ENCODE measurements at places on chromosomes 7 and 10.

DNA sequence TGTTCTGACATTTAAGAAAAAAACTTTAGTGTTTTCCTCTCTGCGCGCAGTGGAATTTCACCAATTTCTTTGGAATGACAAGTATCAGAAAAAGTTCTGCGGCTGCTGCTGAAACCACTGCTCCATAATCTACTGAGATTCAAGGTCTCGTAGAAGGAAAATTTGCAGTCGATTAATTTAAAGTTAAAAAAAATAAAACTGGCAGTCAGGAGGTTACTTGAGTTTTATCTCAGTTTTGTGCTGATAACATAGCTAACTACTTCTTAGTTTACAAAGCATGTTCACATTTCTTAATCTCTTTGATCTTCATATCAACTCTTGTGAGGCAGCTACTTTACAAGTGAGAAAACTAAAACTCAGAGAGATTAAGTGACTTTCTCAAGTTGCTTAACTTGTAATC lies 18.2 kb upstream of the CALD1 start:
- no peak for DNase-seq

DNA sequence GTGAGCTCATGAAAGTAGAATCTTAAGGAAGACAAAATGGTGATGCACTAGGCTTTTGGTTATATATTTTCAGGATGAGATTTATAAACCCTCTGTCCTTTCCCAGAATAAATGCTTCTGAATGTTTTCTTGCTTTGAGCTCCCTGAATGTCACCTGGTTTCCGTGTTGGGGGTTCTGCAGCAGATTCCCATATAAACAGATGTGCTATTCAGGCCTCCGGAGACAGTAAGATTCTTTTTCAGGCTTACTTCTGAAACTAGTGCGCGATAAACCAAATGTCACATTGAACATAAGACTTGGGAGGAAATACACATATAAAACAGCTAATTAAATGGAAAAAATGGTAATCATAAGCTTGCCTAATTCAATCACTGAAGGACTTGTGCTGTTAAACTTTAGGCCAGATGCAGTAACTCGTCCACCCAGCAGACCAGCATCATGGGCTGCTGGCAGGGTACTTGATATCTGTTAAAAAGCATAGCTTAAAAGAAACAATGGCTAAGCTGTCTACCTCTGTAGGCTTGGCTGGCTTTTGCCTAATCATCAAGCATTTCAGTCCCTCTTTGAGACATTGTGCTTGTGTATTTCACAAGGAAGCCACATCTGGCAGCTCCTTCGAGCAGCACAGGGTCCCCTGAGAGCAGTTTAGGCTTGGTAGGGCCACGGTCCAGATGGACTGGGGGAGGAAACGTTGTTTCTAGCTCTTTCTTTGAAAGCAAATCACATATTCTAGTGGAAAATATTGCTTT lies 281.2 kb upstream of the KIAA1217 start:
- DNase-seq = no peak

GRCh38 chr10:58733436-58733835 lies 220.8 kb downstream of the BICC1 start:
- no peak for DNase-seq

GRCh38 chr7:81165070-81165469 lies 246.2 kb upstream of the SEMA3C start:
- DNase-seq = no peak

DNA sequence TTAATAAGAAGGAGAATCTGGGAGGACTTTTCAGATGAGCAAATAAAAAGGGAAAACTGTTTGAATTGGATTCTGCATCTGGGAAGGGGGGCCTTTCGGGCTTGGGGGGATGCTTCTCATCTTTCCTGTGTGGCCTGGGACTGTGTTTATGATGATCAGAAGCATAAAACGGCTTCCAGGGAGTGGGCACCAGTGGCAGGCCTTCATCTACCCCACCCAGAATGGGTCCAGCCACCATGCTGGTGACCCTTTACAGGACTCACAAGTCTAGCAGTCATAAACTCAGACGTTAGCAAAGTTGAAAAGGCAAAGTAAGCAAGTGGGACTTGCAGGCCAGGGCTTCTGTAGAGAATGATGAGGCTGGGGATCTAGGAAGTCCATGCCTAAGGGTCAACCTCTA lies 198.3 kb upstream of the ZMIZ1 start:
- DNase-seq = no peak

GRCh38 chr7:75652788-75653187 lies 86.0 kb downstream of the HIP1 start:
- DNase-seq = no peak

GRCh38 chr7:35348611-35349400 lies 94.9 kb upstream of the TBX20 start:
- no peak for DNase-seq

- no peak for DNase-seq
Observed at GRCh38 chr10:117544711-117545140, 2.2 kb downstream of the EMX2 start.

DNA sequence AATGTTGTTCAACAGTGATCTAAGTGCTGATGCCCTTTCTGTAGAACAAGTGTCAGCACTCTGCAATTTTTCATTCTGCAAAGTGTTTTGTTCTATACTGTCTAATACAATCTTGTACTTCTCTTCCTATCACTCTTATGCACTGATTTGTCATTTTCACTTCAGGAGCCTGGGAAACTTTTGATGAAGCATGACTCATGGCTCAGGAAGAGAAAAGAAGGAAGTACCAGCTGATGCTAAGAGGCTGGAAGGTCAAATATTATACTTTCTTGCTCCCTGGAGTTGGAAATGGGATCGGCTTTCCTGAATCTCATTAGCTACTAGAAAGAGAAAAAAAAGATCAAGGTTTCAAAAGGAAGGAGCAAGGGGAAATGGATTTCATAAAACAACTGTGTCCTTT lies 45.8 kb downstream of the DGKI start:
- DNase-seq = no peak

GRCh38 chr10:50431791-50432190 lies 180.5 kb upstream of the ASAH2 start:
- DNase-seq = no peak

DNA sequence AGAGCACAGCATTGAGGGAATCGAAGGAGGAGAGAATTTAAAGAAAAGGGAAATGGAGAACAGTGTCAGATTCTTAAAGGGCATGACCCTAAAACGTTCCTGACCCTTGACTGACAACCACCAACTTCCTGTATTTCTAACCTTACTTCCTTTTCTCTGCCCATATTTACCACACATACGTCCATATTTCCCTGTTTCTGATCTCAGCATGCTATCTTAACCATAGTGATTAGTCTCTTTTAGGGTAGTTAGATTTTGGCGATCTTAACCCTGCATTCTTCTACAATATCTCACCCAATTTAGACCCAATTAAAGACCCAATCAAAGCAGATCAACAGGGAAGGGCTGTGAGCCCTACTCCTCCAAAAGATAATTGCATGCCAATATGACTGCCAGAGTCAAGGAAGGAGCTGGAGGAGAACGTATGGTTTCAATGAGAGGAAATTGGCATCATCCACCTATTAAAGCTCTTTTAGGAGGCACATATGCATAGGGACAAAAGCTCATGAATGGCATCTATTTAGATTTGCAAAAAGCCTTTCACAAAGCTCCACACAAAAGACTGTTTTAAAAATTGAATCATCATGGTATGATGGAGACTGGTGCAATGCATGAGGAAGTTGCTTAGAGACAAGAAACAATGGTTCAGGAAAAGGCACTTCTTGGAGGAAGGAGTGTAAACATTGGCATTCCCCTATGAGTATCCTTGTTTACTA lies 49.0 kb upstream of the ARHGAP12 start:
- no peak for DNase-seq

GRCh38 chr10:110967645-110968044 lies 48.2 kb downstream of the SHOC2 start:
- DNase-seq = no peak

DNA sequence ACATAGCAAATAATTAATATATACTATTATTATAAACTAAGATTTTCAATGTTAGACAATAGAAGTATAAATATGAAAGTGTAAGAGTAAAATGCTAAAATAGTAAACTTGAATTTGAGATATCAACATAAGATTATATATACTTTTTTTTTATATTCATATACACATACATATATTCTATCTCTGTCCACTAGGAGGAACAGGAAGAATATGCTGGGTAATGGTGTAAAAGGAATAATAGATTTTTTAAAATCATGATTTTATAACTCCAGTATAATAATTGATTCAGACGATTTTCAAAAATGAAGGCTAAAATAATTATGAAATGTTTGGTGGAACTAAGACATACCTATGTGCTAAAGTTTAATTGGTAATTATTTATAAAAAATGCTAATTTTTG lies 37.7 kb downstream of the AGMO start:
- no peak for DNase-seq

GRCh38 chr10:64518456-64518855 lies 997.3 kb downstream of the REEP3 start:
- no peak for DNase-seq

DNA sequence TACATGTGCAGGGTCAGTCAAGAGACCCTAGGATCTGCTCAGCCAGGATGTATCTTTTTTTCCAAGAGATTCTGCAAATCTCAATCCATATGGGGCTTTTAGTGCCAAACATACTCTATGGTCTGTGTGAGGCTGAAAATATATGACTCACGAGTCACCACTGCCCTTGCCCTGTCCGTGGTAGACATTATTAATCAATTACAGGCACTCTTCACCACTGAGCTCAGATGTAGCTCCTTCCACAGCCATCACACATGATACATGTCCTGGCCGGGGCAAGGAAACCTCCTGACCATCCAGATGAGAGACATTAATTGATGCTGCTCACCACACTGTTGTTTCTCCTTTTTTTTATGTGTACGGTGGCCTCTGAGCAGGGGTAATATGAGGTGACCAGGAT lies 90.2 kb upstream of the RET start:
- DNase-seq = no peak

DNA sequence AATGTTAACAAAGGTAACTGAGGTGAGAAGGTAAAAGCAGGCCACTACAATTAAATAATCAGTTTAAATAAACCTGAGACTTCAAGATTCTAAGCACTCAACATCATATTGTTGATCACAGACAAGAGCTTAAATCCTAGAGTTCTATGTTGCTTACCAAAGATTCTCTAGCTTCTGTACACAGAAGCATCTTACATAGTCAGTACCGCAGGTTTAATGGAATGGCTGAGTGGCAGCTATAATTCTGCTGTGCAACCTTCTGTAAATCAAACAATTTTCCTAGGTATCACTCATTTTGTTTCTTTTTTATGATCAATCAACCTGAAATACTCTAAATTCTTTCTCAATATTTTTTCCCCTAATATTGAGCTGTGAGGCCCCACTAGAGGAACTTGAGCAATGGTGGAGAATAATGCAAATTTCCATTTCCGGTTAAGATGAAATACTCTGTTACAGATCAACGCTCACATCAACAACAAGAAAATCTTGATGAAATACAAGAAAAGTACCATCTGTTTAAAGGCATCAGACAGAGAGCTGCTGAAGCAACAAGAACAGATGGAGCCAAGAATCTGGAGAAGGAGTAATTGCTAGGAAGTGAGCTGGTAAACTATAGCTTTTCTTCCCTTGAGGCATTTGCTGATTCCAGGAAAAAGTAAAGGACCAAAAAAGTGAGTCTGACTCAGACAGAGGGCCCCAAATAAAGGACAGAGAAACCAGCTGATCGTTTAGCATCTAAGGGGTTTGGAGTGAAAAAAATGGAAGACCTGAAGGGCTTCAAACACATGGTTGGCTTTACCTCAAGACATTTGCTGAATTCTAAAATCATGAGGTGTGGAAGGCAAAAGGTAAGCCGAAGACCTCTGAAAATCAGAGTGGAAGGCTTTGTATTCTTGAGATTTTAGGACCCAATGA lies 22.6 kb downstream of the PNPLA8 start:
- no peak for DNase-seq

DNA sequence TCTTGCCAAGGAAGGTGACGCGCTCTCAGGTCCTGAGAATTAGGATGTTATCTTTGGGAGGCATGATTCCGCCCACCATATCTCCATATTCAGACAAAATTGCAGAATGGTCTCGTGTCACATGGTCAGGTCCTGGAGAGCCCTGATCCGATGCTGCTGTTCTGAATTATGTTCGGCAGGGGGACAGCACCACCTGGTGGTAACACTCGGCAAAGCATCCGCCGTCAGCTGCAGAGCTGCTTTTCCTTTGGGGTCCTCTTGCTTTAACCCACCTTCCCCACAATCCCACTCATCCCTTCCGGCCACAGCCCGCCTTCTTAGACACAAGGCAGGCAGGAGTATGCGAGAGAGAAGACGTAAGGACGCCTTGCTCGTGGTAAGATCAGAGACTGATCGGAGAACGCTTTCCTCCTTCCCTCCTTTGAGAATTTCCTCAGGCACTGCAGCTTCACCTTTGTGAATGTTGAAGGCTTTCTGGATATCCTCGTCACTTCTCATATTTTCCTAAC lies 327.8 kb upstream of the C7orf33 start:
- no peak for DNase-seq

- DNase-seq = no peak
Observed at GRCh38 chr10:47418321-47418720, 34.2 kb upstream of the ZNF488 start.

GRCh38 chr7:73570521-73570920 lies 7.9 kb downstream of the TBL2 start:
- no peak for DNase-seq

All from NCI-H510A (cell line).